ENCODE measurements at places on chromosomes 16 and 17.

DNA sequence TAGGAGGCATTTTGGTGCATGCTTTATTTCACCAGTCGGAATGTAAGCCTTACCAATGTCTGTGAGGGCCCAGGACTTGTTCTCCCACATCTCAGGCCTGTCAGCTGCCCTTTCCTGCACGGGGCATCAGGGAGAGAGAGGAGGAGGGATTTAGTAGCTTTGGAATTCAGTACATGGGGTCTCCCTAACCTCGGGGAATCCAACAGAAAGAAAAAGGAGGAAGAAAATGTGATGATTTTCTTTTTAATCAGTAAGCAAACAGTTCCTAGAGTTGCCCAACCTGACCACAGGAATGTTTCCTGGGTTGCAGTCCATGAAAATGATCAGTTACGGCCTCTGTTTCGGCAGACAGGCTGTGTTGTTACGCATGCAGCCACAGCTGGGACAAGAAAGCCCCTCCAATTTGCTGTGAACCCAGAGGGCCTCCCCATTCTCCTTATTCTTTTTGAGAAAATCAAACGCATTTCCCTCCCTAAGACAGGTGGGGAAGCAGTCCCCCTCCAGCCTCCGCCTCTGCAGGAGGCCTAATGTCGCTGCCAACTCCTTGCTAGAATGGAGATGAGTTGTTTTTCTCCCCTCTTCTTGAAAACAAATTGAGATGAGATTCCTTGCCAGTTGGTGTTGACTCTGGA, 53.1 kb upstream of the TANGO6 start:
- DNase-seq: no peak

DNA sequence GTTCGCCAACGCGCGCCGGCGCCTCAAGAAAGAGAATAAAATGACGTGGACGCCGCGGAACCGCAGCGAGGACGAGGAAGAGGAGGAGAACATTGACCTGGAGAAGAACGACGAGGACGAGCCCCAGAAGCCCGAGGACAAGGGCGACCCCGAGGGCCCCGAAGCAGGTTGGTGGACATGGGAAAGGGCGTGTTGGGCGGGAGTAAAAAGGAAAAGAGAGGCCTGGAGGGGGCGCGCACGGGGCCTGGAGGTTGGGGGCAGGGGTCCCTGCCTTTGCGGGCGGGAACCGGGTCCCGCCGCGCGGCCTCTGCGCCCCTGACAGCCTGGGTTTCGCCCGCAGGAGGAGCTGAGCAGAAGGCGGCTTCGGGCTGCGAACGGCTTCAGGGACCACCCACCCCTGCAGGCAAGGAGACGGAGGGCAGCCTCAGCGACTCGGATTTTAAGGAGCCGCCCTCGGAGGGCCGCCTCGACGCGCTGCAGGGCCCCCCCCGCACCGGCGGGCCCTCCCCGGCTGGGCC, 2.1 kb downstream of the IRX5 start:
- DNase-seq: peak; percentile 14

DNA sequence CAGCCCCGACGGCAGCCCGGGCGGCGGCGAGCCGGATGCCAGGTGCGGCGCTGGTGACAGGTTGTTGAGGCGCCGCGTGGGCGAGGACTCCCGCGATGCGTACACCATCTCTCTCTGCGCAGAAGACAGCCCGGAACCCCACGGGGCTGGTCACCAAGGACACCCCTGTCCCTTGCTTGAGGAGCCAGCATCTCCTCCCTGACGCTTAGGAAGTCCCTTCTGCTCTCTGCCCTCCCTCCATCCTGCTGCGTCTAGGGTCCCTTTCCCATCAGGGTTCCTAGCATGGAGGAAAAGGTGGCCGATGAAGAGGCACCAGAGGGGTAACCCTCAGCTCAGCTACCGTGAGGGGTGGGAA, 43.6 kb downstream of the SRCIN1 start:
- no peak for DNase-seq

DNA sequence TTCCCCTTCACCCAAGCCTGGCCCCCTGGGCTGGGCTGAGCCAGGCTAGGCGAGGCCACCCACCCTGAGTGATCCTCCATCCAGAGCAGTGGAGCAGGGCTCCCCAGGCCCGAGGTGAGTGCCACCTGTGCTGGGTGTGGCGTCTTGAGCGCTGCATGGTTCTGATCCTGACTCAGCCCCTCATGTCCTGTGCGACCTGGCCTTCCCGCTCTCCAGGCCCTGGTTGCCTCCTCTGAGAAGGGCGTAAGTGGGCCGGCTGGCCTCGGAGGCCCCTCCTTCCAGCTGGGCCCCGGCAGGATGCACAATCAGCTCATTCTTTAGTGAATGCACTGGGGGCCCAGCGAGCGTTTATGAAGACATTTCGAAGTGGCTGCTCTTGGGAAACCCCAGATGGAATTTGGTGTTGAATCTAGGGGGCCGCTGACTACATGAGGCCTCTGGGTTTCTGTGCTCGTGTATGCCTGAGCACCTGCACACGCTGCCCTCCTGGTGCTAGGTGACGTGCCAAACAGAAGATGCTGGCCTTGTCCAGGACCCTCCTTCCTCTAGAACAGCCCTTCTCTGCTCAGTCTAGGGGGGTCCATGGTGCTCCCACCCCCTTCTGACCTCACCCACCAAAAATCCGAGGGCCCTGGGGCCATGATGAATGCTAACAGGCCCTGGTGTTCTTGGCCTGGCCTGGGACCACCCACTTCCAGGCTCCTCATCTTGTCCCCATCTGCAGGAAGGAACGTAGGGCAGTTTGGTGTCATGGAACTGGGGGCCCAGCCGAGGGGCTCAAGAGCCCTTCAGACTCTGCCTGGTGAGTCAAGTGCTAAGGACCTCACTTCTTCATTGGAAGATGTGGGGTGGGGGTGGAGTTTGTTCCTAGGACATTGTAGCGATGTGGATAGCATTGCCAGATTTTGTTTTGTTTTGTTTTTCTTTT, 3.6 kb upstream of the TMEM92 start:
- DNase-seq: peak; percentile 13

- DNase-seq: peak; percentile 71
Measured at GRCh38 chr17:48915459-48916282, 7.5 kb downstream of the UBE2Z start.

- peak; percentile 88 for DNase-seq
Measured at GRCh38 chr17:6421700-6422604, 13.0 kb downstream of the AIPL1 start.

DNA sequence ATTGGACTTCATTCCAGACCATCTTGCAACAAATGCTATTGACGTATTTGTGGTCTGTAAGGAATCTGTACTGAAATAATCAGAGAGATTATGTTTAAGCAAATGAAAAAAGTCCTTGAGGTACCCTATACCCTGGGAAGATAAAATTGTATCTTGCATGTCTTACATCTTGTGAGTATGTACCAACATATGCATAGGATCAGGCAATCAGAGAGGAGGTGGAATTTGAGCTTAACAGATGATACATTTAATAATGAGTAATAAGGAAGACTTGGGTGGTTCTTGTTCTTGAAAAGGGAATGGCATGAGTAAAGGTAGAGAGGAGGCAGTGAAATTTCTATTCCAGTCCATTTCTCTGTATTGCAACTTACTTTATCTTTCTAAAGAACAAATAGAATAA, 10.6 kb downstream of the MOSMO start:
- DNase-seq: no peak

GRCh38 chr17:76667786-76668453, 24.4 kb upstream of the ST6GALNAC1 start:
- no peak for DNase-seq

GRCh38 chr16:79850348-79850747, 249.8 kb upstream of the MAF start:
- no peak for DNase-seq

GRCh38 chr16:47970291-47970931, 185.4 kb downstream of the ABCC12 start:
- no peak for DNase-seq

GRCh38 chr16:3013998-3014690, 1.4 kb downstream of the CLDN9 start:
- no peak for DNase-seq

DNA sequence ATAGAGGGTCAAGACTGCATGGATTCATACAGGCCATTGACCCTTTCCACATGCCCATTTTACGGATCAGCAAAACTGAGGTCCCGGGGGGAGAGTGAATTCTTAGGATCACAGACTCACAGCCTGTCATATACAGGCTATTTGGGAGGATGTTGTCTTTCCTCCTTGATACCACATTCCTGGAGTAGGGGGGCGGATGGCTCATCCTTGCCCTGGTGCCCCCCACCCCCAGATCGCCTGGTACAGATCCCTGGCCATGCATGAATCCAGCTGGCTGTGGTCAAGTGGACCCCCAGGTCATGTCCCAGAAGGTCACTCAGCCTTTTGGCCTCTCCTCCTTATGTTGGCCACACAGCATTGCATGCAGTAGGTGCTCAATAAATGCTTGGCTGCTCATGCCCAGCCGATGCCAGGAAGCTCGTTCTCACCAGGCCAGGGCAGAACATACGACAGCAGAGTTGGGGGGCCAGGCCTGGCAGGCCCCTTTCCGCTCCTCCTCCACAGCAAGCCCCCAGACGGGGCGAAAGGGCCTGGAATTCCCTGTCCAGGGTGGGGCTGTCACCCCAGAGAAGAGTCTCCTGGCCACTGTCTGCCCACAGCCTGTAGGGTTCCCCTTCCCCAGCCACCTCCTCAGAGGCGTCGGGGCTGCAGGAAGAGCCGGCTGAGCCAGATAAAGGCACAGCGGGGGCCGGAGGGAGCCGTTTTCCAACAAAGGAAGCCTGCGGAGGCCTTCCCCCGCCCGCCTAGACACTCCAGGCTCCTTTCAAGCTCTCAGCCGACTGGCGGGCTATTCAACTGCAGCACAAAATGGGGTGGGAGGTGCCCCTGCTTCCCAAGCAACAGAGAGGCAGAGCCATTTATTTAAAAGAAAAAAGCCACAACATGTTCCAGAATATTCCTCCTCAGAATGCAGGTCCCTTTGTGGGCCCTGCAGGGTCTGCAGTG, 215.7 kb upstream of the CIBAR2 start:
- no peak for DNase-seq

DNA sequence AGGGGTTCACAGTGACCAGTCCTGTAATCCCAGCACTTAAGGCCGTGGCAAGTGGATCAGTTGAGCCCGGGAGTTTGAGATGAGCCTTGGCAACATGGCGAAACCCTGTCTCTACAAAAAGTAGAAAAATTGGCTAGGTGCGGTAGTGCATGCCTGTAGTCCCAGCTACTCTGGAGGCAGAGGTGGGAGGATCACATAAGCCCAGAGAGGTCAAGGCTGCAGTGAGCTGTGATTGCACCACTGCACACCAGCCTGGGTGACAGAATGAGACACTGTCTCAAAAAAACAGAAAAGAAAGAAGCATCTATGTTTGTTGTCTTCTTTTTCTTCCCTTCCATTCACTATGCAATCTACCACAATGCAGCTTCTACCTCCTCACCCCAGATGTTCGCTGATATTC, 151.9 kb upstream of the RBL2 start:
- DNase-seq: no peak

- no peak for DNase-seq
Measured at GRCh38 chr16:11697319-11697718, 29.1 kb downstream of the SNN start.

DNA sequence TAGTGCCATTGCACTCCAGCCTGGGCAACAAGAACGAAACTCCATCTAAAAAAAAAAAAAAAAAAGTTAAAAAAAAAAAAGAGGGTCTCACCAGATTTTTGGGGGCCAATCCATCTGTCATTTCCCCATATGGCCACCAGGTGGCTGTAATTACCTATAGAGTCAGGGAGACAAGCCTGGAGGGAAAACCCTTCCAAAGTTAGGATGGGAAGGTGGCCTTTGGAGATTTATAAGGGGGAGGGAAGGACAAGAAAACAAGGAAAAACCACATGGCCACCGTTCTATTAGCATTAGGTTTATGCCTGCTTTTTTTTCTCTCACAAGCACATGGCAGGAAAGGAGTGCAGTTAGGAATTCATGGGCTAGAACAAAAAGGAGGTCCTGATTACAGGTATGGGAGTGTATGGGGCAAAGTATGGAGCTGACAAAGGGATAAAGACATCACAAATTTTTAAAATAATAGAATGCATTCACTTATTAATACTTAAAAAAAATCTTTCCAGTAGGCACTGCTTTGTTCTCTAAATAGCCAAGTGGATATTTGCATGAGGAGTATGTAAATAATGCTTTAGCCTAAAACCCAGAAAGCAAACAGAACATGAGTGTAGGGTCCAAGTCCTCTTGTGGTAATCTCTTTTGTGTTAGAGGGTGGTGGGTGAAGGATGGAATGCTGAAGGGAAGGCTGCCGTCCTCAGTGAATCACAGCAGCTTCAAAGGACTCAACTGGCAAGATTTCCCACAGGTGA, 5.1 kb downstream of the CYB5D1 start:
- DNase-seq: no peak

- DNase-seq: no peak
Measured at GRCh38 chr16:77437859-77438258, 3.0 kb upstream of the ADAMTS18 start.

DNA sequence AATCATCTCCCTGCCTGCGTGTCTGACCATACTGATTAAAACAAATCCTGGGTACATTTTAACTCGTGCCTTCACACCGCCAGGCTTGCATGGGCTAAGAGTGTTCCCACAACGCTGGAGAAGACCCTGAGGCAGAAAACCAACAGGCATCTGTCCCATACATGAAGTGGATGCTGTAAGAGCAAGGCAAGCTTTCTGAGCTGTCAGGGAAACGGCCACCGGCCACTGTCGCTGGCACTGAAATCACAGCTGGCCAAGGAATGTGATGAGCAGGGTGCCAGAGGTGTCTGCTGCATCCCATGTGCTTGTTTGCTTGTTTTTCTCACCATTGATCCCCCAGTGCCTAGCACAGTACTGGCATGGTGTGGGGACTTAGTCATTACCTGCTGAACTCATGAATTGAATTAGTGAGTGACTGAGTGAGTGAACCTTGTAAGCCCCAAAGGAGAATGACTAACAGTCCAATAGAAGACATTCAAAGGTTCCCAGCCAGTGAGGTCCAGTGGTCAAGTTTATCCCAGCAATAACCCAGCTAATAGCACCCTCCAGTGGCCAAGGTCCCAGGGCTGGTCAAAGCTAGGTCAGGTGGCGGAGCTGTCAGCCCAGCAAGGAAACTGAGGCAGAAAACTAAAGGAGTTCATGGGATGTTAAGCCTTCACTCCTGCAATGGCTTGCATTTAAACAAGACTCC, 92.7 kb upstream of the CDH5 start:
- DNase-seq: no peak

- DNase-seq: peak; percentile 81
Measured at GRCh38 chr16:22206842-22207714, 1.0 kb downstream of the EEF2K start.

- DNase-seq: no peak
Measured at GRCh38 chr17:77414811-77415400, 274.1 kb downstream of the SEC14L1 start.

DNA sequence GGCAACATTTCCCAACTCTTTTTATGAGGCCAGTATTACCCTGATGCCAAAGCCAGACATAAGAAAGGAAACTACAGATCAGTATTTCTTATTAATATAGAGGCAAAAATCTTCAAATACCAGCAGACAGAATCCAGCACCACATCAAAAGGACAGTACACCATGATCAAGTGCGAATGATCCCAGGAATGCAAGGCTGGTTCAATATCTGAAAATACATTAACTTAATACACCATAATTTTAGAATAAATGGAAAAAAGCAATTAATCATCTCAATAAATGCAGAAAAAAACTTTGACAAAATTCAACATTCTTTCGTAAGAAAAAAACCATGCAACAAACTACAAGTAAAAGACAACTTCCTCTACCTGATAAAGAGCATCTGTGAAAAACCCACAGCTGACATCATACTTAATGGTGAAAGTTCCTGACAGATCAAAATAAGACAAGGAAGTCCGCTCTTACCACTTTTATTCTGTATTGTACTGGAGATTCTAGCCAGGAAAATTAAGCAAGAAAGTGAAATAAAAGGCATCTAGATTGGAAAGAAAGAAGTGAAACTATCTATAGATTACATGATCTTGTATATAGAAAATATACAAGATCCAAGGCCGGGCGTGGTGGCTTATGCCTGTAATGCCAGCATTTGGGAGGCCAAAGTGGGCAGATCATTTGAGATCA, 26.4 kb upstream of the MAPK3 start:
- no peak for DNase-seq
